Stomach (tissue), 19 donors: ENCODE measurements at places on chromosomes 16 and 17. TPM values are rescaled to one million over a fixed set of nuclear protein-coding genes. Genes with fewer than 3 reads are reported as not detected.

ANKRD40CL gene
- 1.4 TPM for total RNA-seq

LPO gene
- total RNA-seq: not detected

WFIKKN2 gene
- total RNA-seq: 0.37 TPM

GRCh38 chr17:44779211-44780025, 20.6 kb downstream of the ADAM11 start:
- DNase-seq: peak; percentile 94

DNA sequence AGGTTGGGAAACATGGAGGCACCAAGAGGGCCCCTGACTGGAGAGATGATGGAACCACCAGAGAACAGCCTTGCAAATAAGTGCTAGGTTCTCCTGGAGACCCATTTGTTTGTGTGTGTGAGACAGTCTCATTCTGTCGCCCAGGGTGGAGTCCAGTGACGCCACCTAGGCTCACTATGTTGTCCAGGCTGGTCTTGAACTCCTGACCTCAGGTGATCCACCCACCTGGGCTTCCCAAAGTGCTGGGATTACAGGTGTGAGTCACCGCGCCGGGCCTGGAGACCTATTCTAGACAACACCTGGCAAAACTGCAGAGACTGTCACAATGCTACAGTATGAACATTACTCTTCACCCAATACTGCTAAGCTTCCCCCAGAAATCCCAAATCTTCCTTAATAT, 1.5 kb downstream of the NPLOC4 start:
- no peak for DNase-seq

DNA sequence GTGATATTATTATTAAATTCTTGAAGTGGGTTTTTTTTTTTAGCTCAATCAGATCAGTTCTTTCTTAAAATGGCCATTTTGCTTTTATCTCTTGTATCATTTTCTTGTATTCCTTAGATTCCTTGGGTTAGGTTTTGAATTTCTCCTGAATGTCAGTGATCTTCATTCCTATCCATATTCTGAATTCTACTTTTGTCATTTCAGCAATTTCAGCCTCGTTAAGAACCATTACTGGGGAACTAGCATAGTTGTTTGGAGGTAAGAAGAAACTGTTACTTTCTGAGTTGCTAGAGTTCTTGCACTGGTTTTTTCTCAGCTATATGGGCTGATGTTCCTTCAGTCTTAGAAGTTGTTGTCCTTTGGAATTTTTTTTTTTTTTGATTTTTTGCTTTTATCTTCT, 293.1 kb downstream of the MAP2K4 start:
- DNase-seq: no peak

- DNase-seq: no peak
These were observed 75.5 kb downstream of the MYH10 start for GRCh38 chr17:8555062-8555461.

GRCh38 chr17:83179374-83179773, 100.0 kb downstream of the METRNL start:
- peak; percentile 33 for DNase-seq

DNA sequence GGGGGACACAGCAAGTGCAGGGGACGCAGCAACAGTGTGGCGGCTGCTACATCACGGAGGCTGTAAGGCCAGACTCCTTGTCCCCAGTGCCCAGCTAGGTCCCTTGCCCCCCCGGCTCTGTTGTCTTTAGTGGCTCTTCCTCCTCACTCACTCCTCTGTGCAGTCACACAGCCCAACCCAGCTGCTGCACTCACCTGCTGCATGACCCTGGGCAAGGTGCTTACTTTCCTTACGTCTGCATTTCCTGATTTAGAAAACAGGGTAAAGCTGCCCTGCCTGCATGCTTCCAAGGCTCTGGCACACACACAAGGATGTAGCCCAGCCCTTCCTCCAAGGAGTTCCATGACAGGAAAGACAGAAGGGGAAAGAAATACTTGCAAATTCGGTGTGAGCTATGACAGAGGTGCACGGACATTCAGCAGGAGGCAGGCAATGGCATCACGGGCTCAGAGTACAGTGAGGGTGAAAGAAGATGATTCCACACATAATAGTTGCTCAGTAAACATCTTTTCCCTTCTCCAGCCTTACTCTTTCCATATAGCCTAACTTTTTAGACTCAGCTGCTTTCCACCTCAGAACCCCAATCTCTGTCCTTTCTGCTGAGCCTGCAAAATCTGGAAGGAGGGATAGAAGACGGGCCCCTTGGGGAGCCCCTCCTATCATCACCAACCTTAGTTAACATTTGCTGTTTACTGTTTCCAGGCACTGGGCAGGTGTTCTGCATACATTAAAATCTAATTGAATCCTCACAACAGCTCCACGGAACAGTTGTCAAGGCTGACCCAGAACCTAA, 150.9 kb downstream of the MRM1 start:
- DNase-seq: no peak

DNA sequence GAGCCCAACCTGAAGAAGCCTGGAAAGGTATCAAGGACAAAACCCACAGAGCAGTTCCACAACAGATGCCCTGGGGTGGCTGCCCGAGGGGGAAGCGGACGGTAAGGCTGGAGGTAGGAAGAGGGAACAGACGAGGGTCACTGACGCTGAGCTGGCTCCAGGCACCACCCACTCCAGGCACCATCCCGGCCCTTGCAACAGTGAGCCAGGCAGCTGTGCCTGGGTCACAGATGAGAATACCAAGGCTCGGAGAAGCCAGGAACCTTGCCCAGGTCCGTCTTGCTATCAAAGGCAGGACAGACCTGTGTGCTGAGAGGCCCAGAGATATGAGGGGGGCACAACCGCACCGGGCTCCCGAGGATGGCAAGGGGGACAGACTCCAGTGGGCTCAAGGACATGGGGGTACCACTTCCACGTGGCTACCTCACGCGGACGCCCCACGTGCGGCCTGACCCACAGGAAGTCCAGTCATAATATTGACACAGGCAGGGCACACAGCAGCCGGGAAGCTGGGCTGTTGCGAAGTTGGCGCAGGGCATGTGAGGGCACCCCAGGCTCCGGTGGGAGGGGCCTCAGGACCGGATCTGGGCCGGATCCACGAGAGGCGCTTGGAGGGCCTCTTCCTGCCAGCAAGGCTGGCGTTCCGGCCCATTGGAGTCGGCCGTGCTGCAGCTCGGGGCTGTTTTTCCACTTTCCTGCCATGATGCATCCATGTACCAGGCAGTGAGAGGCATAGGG, 29.9 kb downstream of the PEMT start:
- DNase-seq: peak; percentile 79

- no peak for DNase-seq
These were observed 41.6 kb upstream of the GSE1 start for GRCh38 chr16:85571563-85571812.

GRCh38 chr16:11060842-11061241, 116.5 kb downstream of the CLEC16A start:
- DNase-seq: no peak
